ENCODE measurements at places on chromosomes 1 and 21.

GRCh38 chr1:171206978-171207355 is 21.9 kb downstream of the FMO2 start:
- DNase-seq: no peak

GRCh38 chr21:25243808-25244207 is 363.5 kb downstream of the MRPL39 start:
- DNase-seq: no peak

DNA sequence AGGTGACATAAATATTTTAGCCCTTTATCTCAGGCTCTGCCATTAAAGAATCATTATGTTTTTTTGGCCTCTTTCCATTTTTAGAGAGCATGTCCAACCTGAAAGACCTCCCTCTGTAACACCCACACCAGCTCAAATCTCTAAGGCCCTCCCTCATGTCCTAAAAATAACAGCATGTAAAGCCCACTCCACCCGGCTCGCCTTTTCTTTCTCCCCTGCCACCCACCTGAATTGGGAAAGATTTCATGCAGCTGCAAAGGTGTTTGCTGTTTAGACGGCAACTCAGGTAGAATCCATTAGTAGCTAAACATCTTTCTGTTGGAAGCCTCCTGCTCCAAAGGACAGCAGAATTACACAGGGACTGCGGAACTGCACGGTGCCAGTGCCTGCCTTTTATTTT is 79.9 kb downstream of the DMRTA2 start:
- DNase-seq: no peak

DNA sequence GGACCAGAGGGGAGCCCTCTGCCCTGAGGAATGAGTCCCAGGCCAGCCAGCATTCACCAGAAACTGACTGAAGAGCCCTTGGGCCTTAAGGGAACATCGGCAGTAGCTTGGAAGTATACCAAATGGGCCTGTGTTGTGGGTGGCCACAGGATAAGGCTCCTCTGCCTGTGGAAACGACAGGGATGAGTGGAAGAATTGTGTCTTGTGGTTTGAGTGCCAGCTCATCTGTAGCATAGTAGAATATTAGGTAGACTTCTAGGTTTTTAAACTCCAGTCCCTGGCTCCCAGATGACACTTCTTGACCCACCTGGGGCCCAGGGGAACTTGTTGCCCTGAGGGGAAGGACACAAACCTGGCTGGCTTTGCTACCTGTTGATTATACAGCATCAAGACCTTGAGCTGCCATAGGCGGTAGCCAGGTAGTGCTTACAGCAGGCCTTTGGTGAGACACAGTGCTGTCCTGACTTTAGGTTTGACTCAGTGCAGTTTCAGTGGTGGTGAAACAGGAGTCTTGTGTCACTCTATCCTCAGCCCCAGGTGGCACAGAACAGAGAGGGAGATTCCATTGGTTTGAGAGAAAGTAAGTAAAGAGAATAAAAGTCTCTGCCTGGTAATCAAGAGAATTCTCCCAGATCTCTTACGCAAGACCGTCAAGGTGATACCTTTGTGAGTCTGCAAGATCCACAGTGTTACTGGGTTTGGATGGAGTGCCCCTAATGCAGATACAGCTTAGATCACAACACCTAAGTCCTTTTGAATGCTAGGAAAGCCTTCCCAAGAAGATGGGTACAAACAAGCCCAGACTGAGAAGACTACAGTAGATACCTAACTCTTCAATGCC is 50.2 kb downstream of the RABGAP1L start:
- no peak for DNase-seq

GRCh38 chr21:37008724-37009123 is 2.2 kb downstream of the RIPPLY3 start:
- no peak for DNase-seq

GRCh38 chr1:27179379-27179778 is 24.5 kb upstream of the SLC9A1 start:
- no peak for DNase-seq

- DNase-seq: no peak
Observed at GRCh38 chr1:64886877-64887276, 79.5 kb downstream of the JAK1 start.

GRCh38 chr21:8993284-8993942 is 1528.0 kb upstream of the TPTE start:
- no peak for DNase-seq

- DNase-seq: no peak
Observed at GRCh38 chr21:36791180-36791579, 92.3 kb downstream of the SIM2 start.

- DNase-seq: no peak
Observed at GRCh38 chr1:16992102-16992501, 11.7 kb upstream of the MFAP2 start.

DNA sequence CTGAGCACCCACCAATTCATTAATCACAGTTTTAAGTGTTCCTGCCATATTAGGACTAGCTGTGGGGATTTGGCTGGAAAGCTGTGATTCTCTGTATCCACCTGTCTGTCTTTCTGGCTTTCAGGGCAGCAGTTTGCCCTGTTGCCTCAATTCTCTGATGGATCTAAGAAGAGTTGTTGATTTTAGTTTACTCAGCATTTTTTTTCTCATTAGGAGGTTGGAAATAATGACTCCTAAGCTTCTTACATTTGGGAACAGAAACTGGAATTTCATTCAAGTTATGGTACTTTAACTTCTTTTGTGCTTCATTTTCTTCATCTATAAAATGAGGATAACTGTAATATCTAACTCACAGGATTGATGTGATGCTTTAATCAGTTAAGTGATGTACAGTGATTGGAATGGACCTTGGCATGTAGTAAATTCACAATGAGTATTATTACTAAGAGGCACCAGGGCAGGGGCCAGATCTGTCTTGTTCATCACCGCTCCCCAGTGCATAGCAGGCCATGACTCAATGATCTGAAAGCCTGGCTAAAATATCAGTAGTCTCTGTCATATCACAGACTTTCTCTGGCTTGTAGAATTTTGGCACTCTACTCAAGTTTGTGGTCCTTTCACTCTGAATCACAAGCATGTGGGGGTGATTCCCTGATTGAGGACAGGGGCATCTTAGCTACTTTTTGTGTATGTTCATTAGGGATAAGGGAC is 51.4 kb upstream of the GREM2 start:
- DNase-seq: no peak

DNA sequence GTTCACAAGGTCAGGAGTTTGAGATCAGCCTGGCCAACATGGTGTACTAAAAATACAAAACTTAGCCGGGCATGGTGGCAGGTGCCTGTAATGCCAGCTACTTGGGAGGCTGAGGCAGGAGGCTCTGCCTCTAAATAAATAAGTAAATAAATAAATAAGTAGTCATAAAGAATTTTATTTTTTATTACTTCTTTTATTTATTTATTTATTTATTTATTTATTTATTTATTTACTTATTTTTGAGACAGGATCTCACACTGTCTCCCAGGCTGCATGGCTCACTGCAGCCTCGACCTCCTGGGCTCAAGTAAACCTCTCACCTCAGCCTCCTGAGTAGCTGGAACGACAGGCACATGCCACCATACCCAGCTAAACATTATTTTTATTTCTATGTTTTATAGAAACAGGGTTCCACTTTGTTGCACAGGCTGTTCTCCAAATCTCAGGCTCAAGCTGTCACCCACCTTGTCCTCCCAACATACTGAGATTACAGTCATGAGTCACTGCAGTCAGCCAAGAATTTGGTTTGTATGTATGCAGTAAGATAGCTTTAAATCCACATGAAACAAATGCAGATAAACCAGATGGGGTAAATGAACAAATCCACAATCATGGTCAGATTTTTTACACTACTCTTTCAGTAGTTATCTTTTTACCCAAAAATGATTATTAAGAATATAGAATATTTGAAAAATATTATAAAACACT is 523.3 kb upstream of the RGS18 start:
- no peak for DNase-seq

DNA sequence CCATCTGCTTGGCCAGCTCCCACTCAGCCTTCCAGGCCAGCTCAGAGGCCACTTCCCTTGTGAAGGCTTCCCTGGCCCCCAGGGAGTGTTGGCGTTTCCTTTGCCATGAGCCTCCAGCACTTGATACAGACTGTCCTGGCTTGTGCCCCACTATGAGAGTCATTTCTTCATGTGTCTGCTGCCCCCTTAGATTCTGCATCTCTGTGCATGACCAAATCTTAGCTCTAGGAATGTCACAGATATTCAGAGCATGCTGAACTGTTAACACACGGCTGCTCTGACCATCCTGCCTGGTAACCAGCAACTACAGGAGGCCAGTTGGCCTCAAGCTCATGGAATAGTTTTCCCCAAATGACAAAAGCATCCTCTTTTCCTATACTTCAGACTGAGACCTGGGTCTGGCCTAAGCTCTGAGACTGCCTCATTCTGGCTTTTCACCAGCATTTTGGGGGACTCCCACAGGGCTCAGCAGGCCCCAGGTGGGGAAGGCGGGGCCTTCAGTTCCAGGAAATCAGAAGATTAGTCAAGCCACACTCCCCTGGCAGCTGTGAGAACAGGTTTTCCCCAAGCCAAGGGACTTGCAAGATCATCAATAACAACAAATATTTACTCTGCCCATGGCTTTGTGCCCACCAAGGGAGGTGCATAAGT is 182.6 kb upstream of the EDN2 start:
- DNase-seq: peak; percentile 49

All from stimulated activated CD4-positive, alpha-beta T cell treated with anti-CD3 and anti-CD28 coated beads, Interleukin-15, amount 100 ng/mL, for 1 hour (primary cell).